Stimulated activated CD4-positive, alpha-beta T cell treated with anti-CD3 and anti-CD28 coated beads, Interleukin-1b, Interleukin-23, amount 100 ng/mL, for 1 hour (primary cell): ENCODE measurements at places on chromosomes 5 and 9.

GRCh38 chr5:38706376-38706775, 139.4 kb upstream of the OSMR start:
- no peak for DNase-seq

- no peak for DNase-seq
Observed at GRCh38 chr9:1200847-1201251, 150.7 kb downstream of the DMRT2 start.

GRCh38 chr5:97629276-97629675, 446.2 kb upstream of the RIOK2 start:
- DNase-seq, result no peak

DNA sequence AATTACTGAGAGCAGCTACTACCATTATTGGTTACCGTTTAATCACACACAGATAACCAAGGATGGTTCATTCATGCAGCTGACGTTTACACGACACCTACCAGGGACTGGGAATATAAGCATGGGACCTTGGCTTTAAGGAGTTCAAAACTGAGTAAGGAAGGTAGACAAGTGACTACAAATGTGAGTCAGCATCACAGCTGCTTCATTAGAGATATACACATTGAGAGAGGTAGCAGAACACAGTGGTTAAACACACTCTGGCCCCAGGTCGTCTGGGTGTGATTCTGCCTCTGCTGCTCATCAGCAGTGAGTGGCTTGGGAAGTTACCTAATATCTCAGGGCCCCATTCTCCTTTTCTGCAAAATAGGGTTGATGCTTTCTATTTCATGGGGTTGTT, 268.6 kb downstream of the NR3C1 start:
- DNase-seq, result no peak

DNA sequence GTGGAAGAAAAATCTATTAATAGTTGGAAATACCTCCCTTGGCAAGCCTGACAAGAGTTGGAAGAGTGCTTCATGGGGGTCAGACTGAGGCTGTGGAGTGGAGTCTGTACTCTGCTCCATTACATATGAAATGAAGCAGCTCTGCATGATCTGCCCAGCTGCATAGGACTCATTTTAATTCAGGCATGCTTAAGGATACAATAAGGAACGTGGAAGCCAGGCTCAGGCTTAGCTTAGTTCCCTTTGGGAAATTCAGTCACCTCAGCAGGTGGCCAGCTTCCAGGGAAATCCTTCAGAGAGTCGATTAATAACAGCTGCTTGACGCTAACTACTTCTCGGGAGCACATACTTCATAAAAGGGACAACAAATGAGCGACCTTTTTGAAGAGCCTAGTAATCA, 1672.9 kb upstream of the WWC1 start:
- DNase-seq, result no peak
